ENCODE measurements at places on chromosomes 1 and 21.
A peak's percentile ranks its signal among the peaks of the same experiment; 100 is the strongest.

- no peak for DNase-seq
Observed at GRCh38 chr1:186798960-186799688, 29.6 kb upstream of the PLA2G4A start.

DNA sequence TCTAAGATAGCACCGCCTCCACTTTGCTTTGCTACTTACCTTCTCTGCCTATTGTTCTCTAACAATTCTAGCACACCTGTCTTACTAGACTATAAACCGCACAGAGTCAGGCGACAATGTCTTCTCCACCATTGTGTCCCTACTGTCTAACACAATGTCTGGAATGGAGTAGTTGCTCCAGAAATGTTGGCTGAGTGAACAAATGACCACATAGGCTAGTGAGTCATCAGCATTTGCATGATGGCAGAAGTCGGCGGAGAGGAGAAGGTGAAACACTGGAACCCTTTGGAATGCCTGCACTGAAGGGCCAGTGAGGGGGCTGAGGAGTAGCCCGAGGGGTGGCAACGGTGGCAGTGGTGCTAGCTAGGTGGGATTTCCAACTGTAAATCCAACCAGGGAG, 14.0 kb upstream of the PABPC4 start:
- DNase-seq = no peak

GRCh38 chr1:30354410-30354809, 369.0 kb downstream of the MATN1 start:
- no peak for DNase-seq

GRCh38 chr1:22350924-22351767, 100.5 kb upstream of the ZBTB40 start:
- DNase-seq = no peak

DNA sequence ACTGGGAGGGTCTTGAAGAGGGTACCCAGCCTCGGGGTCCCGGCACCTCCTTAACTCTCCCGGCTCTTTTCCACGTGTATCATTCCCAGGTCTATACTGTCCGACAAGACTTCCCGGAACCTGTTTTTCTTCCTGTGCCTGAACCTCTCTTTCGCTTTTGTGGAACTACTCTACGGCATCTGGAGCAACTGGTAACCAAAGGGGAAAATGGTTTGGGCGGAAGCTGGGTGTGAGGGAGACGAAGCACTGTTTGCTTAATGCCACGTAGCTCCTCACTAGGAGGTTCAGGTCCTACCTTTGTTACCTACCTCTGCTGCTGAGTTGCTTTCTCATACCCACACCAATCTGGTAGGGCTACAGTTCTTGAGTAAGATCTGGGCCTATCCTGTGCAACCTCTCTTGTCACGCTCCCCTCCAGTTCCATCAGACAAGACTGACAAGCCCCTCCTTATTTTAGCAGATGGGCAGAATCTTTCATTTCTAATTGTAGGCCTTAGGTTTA, 642 bp downstream of the SLC30A7 start:
- peak; percentile 66 for DNase-seq

- no peak for DNase-seq
Observed at GRCh38 chr1:11541236-11541635, 62.3 kb downstream of the DISP3 start.

GRCh38 chr1:209048941-209049669, 534.4 kb upstream of the CAMK1G start:
- no peak for DNase-seq

- DNase-seq = peak; percentile 53
Observed at GRCh38 chr1:89942825-89943658, 51.9 kb upstream of the ZNF326 start.

- DNase-seq = peak; percentile 53
Observed at GRCh38 chr1:1407636-1408318, 684 bp upstream of the MRPL20 start.

- no peak for DNase-seq
Observed at GRCh38 chr1:236338096-236338495, 56.0 kb upstream of the EDARADD start.

DNA sequence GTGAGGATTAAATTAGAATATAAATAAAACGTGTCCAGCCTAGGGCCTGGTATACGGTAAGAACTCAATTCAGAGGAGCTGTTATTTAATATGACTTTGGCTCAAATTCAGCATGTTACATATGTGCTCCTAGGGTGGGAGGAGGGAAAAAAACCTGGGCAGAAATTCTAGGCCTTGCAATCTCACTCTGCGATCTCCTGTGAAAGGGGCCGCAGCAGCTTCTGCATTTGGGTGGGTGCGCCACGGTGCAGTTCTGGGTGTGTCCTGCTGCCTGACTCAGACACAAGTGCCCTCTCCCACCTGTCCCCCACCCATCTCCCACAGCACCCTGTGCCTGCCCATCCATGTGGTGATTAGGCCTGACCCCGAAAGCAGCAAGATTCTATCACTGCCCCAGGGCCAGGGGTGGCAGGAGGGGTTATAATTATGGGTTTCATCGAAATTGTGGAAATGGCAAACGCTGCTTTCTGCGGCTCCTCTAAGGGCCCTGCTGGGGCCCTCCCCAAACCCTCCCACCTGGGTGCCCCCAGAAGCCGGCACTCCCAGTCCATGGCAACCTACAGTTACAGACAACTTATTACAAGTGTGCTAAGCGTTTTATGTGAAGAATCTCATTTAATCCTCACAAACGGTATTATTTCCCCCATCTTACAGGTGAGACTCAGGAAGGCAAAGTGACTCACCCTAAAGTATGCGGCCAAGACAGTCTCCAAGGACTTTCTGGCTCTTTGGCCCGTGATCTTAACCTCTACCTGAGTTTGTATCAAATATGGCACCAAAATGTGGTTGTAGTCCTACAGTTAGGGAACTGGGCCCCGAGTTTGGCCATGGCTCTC, 25.5 kb upstream of the GRHL3 start:
- no peak for DNase-seq

- DNase-seq = no peak
Observed at GRCh38 chr21:25818121-25818520, 83.3 kb downstream of the GABPA start.

DNA sequence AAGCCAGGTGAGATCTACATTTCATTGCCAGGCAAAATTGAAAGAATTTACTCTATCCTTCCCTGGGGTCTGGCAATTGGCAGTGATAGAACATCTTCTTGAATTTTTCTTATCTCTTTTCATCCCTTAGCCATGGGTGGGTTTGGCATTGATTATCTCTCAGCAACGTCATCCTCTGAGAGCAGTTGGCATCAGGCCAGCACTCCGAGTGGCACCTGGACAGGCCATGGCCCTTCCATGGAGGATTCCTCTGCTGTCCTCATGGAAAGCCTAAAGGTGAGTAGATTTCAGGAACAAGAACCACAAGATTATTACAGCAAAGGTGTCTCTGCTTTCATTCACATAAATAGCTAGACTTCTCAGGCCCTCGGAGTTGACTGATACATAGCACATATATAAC, 39.3 kb downstream of the NCF2 start:
- DNase-seq = no peak

Measured in NB4 (cell line).